ENCODE measurements at places on chromosomes 16 and 17.
A peak's percentile ranks its signal among the peaks of the same experiment; 100 is the strongest.

DNA sequence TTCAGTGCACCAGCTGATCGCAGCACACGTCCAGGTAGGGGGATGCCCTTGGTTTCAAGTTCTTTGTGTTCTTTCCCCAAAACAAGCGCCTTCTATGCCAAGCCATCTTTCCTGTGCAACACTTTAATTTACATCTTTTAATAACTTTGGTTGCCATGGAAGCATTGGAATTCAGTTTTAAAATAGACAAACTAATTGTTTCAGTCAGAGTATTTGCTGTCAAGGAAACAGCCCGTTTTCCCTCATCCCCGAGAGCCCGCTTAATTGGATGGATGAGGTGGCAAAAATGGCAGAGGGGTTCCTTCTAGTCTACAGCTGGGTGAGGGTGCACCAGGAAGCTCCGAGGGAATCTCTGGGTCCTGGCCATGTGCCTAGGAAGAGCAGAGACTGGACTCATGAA lies 793.7 kb upstream of the EEF2KMT start:
- DNase-seq, result no peak

GRCh38 chr17:10875430-10875851 lies 37.6 kb upstream of the PIRT start:
- DNase-seq, result peak; percentile 1

GRCh38 chr17:49577650-49577934 lies 1.9 kb downstream of the NXPH3 start:
- no peak for DNase-seq

DNA sequence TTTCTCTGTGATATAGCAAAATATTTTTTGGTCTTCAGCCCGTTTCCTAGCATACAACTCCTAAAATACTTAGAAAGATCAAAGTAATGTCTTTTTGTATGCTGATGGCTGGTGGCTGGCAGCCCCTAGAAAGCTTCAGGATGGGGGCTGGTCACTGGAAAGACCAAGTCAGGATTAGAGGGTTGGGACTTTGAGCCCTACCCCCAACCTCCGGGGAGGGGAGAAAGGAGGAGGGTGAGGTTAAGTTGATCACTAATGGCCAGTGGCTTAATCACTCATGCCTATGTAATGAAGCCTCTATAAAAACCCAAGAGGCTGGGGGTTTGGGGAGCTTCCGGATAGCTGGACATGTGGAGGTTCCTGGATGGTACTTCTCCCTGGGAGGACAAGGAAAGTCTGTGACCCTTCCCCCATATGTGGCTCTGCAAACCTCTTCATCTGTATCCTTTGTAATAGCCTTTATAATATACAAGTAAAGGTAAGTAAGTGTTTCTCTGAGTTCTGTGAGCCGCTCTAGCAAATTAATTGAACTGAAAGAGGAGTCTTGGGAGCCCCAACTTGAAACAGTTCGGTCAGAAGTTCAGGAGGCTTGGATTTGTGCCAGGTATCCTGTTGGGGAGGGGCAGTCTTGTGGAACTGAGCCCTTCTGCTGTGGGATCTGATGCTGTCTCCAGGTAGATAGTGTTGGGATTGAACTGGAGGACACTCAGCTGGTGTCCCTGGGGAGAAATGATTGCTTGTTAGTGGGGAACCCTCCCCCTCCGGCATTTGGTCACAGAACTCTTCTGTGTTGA lies 3.5 kb downstream of the SLC7A6 start:
- no peak for DNase-seq

GRCh38 chr16:59886021-59886420 lies 1151.9 kb upstream of the GOT2 start:
- DNase-seq, result no peak

GRCh38 chr17:35147375-35147905 lies at the start of gene UNC45B:
TSS of gene UNC45B (plus strand) at chr17:35147817. CDS start at chr17:35148264, 447 bp downstream.
- no peak for DNase-seq

DNA sequence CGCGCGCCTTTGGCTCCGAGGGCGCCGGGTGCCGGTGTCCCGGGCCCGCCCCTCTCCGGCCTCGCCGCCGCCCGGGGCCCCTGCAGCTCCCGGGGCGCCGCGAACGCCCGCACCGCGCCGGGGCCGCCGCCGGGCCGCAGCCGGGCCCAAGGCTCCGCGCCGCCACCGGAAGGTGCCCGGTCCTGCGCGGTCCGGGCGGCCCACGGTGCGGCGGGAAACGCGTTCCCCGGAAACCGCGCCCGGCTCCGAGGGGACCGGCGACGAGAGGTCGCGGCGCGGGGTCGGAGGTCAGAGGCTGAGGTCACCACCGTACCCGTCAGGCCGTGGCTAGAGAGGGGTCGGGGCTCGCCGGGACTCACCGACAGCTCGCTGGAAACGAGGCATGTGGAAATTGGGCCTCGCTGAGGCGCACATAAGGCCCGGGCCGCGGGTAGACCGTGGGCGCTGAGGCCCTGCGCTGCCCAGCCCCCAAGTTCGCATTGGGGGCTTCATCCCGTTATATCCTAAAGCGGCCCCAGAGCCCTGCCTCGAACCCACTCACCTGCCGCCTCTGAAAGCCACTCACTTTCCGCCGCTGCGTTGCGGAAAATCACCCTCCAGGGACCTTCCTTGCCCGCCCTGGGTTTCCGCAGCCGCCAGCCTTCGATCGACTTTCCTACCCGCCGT lies at the start of gene DUS1L:
Gene DUS1L (minus strand): TSS at position 167 of the 666 bp plus-strand sequence. CDS start 745 bp downstream, outside the sequence.
- peak; percentile 77 for DNase-seq

- DNase-seq, result no peak
These were observed 3.9 kb downstream of the GNAO1 start for GRCh38 chr16:56195151-56195550.

DNA sequence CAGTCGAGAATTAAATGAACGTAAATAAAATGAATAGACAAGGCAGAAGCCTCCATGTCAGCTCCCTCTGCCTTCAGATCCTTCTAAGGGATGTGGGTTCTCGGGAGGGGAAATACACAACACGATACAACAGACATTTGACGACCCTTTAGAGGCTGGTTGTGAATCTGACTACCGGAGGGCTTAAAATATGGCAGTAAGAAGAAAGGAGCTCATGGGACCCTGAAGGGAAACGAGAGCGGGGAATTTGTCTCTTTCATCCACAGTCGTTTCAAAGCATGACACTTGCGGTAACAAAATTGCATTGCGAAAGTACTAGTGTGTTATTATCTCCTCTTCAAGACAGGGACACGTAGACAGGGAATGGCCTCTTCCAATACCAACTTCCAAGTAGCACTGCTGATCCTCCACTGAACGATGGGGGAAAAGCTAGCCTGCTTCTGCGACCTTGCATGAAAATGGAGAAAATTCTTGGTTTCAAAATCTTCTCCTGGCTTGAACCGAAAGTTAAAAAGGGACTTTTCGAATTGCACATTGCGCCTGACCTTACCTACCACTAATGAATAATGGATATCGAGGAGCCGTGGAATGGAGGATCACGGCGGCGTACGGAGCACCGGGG lies 1.2 kb upstream of the TNRC6C start:
- no peak for DNase-seq

GRCh38 chr17:50507871-50508572 lies at the start of gene MYCBPAP:
TSS of gene MYCBPAP (plus strand) at chr17:50508439. CDS start at chr17:50508675, 236 bp downstream.
- DNase-seq, result peak; percentile 80

DNA sequence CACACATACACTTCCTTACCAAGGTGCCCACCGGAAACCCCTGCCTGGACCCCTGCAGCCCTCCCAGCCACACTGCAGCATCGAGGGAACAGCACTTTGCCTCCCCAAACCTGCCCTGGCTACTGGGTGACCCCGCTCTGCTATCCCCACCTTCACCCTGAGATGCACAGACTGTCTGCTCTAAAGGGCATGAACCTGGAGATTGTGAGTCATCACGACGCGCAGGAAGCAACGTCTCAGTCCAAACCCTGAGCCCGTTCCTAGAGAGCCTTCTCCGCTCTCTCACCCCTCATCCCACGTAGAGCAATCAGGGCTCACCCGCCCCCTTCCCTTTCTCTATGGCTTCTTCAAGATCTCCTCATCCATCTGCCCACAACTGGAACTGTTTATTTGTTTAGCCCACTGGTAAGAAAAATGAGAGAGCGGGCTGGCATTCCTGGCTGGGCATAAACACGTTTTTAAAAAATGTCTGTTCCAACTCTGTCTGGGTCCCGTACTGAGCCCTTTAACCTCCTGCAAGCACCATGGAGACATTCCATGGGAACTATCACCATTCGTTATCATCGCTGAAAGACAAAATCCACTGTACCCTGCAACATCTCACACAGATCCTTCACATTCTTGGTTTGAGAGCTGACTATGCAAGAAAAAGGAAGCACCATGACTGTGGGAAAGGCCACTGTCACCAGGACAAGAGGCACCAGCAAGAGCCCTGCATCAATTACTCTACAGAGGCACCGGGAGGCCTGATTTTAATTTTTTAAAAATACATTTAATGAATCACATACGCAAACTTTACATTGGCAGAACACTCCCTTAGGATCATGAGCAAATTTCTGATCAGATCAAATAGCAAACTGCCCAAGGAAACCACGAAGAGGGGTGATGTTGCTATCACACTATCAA lies 28.2 kb downstream of the ZFHX3 start:
- no peak for DNase-seq

DNA sequence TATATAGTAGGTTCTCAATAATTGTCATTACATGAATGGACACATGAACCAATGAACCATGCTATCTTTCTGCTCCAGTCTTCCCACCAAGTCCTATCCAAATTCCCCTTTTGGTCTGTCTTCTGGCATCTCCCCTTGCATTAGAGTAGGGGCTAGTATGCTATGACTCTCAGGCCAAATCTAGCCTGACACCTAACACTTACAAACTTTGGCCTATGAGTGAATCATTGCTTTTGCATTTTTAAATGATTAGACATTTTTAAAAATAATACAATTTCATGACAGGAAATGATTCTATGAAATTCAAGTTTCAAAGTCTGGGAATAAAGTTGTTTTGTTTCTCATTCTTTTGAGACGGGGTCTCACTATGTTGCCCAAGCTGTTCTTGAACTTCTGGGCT lies 102.5 kb upstream of the MAF start:
- no peak for DNase-seq

- no peak for DNase-seq
These were observed 3.0 kb downstream of the IL32 start for GRCh38 chr16:3068487-3068886.

DNA sequence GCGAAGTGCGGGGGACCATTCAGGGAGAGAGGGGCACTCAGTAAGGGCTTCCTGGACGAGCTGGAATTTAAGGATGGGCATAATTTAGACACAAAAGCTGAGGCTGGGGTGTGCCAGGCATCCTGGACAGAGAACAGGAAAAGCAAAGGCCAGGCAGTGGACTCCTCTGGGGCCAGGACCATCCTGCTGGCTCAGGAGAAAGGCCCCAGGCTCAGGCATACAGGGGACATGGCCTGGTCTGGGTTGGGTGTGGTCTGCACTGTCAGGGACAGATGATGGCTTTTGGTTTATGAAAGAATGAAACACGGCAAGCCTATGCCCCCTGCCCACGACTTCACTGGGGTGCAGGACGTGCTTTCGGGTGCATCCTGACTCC lies 48.9 kb upstream of the DOC2B start:
- no peak for DNase-seq

- DNase-seq, result peak; percentile 62
These were observed 12.9 kb upstream of the ELAC2 start for GRCh38 chr17:13030459-13031300.

- no peak for DNase-seq
These were observed 358.3 kb downstream of the SEC14L1 start for GRCh38 chr17:77498791-77499698.

DNA sequence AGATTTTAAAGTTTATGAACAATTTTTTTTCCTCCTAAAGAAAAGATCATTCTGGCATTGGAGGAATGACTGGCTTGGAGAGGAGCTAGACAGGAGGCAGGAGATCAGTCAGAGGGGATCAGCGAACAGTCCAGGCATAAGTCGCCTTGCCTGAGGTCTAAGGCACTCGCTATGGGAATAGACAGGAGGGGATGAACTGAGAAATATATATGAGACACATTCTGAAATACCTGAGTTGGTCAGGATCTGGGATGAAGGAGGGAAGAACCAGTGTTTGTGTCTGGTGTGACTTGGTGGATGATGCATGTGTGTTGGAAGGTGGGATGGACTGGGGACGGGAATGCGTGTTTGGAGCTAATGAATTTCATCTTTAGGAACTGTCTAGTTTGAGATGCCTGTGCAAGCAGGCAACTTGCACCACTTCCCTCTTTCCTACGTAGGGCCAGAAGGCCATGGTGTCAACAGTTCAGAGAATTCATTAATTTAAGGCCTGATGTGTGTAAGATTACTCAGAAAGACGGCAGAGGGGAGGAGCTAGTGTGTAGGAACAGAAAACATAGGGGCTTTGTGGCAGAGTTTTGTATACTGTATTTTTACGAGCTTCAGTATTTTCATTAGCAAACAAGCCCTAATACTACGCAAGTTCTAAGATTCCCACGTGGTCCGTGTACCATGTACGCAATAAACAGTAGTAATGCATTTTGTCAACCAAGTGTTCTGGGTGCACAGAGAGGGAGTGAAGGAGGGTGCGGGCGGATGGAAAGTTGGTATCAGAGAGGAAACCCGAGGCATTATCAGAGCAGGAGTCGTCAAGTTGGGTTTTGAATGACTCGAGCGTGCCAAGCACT lies 825 bp downstream of the HEATR6 start:
- peak; percentile 66 for DNase-seq

DNA sequence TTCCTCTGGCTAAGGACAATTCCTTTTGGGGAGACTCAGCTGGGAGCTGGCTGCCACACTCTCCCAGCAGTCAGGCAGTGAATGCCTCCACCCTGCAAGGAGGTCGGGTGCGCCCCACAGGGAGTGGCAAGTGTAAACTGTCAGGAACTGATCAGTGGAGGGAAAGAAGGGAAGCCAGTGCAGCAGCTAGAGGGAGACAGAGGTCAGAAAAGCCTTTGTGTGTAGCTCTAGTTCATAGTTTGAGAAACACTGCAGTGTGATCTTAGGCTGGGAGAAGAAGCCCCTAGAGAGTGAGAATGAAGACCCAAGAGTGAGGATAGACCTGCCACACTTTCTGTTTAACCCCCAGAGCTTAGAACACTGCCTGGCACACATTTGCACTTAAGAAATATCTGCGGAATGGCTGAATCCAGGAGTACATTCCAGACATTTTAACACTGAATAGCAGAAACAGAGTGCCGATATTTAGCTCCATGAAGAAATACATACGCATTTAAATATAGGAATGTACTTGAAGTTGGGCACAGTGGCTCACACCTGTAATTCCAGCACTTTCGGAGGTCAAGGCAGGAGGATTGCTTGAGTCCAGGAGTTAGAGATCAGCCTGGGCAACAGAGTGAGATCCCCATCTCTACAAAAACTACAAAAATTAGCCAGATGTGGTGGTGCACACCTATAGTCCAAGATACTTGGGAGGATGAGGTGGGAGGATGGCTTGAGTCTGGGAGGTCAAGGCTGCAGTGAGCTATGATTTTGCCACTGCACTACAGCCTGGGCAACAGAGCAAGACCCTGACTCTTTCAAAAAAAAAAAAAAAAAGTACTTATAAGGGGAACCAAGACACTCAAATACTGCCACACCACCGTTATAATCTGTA lies 11.1 kb upstream of the SLC5A11 start:
- no peak for DNase-seq
